ENCODE measurements at places on chromosomes 2 and 18.

- no peaks in the 10 kb centered on the region for H3K27me3 ChIP-seq
- no peak overlapping the region for H3K4me3 ChIP-seq
- no peaks in the 10 kb centered on the region for H3K36me3 ChIP-seq
Measured at GRCh38 chr18:56258178-56258577, 380.2 kb downstream of the TXNL1 start.

GRCh38 chr2:72062336-72062735 lies 85.3 kb downstream of the CYP26B1 start:
- no peak overlapping the region for H3K4me3 ChIP-seq
- no peaks in the 10 kb centered on the region for H3K36me3 ChIP-seq
- H3K27ac ChIP-seq: no peak overlapping the region
- H3K27me3 ChIP-seq: peaks cover 6% of the 10 kb centered on the region

DNA sequence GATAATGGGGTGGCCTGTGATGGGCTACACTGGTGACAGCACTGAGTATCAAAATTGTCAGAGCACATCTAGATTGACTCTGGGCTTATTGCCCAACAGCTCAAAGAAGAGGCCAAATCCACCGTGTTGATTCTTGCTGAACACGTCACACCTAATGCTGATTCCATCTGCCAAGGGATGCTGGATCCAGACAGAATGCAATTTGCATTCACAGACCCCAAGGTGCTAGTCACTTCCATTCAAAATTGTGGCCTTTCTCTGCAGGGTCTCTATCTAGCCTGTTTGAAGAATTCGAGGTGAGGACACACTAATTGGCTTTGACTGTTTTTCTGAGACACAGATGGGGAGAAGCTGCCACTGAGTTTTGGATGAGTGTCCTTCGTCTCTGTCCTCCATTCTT lies 13.5 kb upstream of the GPR39 start:
- no peak for DNase-seq
- no peak overlapping the region for H3K27ac ChIP-seq
- no peaks in the 10 kb centered on the region for H3K36me3 ChIP-seq
- no peak overlapping the region for H3K4me3 ChIP-seq
- H3K27me3 ChIP-seq: no peaks in the 10 kb centered on the region

DNA sequence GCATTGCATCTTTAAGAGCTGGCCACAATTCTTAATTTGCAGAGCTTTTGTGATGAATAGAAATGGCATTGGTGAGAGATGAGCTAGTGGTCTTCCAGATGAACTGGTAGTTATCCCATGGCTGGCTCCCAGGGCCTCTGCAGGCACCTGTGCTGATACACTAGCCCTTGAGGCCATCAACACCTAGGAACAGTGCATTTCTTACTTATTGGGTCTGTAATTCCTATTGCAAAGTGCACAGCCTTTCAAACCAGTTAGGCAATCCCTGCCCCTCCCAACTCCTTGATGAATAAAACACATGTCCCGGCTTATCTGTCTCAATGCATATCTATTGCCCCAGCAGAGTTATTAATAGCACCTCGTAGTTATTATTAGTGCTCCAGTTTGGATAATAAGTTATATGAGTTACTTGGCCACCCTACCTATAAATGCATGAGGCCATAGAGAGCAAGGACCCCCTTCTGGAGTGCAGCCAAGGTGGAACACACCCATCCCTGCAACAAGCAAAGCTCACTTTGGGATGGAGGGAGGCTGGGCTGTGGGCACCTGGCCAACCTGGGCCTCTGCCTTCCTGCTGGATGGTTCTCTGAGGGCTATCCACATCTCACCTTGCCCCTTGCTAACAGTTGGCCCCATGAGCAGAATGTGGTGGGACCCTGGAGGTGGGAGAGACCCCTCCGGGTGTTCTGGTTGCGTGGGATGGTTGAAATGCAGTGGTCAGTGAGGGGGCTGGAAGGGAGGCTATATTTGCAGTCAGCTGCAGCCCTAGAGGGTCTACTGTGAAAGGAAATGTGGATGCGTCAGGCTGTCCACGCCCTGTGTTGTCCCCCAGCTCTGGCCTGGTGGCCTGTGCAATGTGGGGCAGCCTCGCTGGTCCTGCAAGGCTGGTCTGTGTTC lies 455.9 kb upstream of the HS6ST1 start:
- no peak for DNase-seq
- no peaks in the 10 kb centered on the region for H3K27me3 ChIP-seq
- H3K36me3 ChIP-seq: no peaks in the 10 kb centered on the region
- no peak overlapping the region for H3K4me3 ChIP-seq
- no peaks in the 10 kb centered on the region for H3K4me1 ChIP-seq
- H3K27ac ChIP-seq: no peak overlapping the region

DNA sequence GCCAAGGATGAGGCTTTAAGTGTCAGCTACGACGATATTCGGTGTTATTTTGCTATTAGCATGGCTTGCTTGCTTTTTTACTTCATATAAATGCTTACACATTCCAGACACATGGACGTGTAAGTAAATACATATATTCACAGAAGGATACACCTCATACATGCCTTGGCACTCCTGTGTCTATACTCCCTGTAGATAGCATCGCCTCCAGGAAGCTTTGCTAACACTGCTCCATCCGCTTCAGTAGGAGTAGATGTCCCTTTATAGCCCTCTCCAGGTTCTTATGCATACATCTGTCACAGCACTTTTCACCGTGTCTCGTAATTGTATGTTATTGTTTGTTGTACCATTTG lies 27.5 kb upstream of the KCTD1 start:
- peak overlapping the region; percentile 63 for H3K4me3 ChIP-seq
- peaks cover 12% of the 10 kb centered on the region for H3K4me1 ChIP-seq
- H3K36me3 ChIP-seq: no peaks in the 10 kb centered on the region
- H3K27ac ChIP-seq: no peak overlapping the region
- DNase-seq: no peak
- peaks cover 47% of the 10 kb centered on the region for H3K27me3 ChIP-seq

DNA sequence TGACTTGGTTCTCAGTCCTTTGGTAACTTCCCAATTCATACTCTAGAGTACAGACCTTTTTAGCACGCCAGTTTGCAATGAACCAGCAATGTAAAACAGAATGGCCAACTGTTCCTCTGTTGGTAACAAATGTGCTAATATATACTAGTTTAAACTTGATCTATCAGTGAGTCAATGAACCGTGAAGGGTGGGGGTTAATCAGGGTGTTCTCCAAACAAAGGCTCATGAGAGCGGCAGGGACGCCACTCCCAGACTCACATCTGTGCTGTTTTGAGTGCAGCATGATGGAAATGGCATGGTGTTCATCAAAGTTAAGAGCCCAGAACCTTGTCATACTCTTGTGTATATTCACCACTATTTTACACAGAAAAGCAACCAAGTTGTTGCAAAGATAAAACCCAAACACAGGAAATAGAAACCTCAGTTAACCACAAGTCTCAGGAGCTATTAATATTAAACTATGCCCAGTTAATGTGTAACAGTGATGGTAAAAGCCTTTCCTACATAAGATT lies 70.3 kb downstream of the CERKL start:
- peaks cover 12% of the 10 kb centered on the region for H3K4me1 ChIP-seq
- no peaks in the 10 kb centered on the region for H3K27me3 ChIP-seq
- no peak overlapping the region for H3K4me3 ChIP-seq
- H3K27ac ChIP-seq: no peak overlapping the region

GRCh38 chr2:46547223-46548102 lies 68.1 kb downstream of the TMEM247 start:
- no peak for DNase-seq
- H3K27ac ChIP-seq: peak overlapping the region; percentile 22
- H3K4me1 ChIP-seq: peaks cover 67% of the 10 kb centered on the region
- no peaks in the 10 kb centered on the region for H3K27me3 ChIP-seq

GRCh38 chr2:210584834-210585233 lies 28.4 kb downstream of the CPS1 start:
- peaks cover 2% of the 10 kb centered on the region for H3K27me3 ChIP-seq
- H3K36me3 ChIP-seq: no peaks in the 10 kb centered on the region
- H3K4me3 ChIP-seq: no peak overlapping the region
- no peaks in the 10 kb centered on the region for H3K4me1 ChIP-seq
- H3K27ac ChIP-seq: no peak overlapping the region

DNA sequence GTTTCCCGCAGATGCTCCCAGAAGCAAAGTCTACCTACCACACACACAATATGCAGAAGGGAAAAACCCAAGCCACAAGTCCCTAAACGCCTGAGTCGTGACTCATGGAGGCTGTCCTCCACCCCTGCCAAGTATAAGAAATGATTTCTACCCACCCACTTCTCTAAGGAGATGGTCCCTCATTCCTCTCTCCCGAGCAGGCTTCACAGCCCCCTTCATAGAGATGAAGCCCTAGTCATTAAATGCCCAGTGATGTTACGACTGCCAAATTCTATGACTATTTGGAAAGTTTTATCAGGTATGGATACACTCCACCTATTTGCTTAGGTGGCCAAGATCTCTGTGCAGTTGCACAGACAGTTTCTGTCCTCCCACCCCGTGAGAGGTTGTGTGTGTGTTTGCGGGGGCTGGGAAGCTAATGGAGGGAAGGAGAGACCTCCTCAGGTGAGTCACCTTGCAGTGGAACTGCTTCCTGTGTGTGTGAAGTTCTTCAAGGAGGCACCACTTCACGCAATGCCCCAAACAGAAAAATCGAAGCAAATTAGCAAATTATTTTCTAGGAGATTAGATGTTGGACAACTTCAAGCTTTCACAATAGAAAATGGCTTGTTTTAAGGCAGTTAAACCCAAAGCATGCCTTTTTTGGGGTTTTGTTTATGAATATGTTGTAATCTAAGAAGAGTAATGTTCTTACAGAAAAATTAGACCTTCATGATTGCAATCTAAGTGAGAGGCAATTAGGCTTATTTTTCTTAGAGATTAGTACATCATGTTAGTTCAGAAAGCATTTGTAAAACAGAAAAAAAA lies 175.2 kb downstream of the TGIF1 start:
- H3K27ac ChIP-seq: peak overlapping the region; percentile 91
- H3K36me3 ChIP-seq: peaks cover 2% of the 10 kb centered on the region
- peak; percentile 66 for DNase-seq

DNA sequence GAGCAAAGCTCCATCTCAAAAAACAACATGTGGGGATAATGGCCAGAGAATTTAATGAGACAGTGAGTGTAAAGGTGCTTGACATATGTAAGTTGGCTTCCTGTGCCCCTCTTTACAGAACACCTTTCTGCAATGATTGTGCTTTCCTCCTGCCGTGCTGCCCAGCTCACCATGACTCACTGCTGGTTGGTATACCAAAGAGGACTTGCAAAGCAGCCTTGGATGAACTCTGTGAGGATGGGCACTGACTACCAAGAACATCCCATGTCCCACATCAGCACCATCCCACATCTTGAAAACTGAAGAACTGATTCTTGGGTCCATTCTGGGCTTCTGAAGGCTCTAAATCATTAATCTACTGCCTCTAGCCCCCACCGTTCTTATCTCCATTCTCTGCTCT lies 52.2 kb downstream of the NGEF start:
- no peak for DNase-seq
- peaks cover 5% of the 10 kb centered on the region for H3K27me3 ChIP-seq
- H3K27ac ChIP-seq: no peak overlapping the region
- peaks cover 5% of the 10 kb centered on the region for H3K4me1 ChIP-seq

GRCh38 chr18:80105369-80106167 lies 3.5 kb upstream of the ADNP2 start:
- peaks cover 29% of the 10 kb centered on the region for H3K4me1 ChIP-seq
- H3K27me3 ChIP-seq: no peaks in the 10 kb centered on the region
- no peak overlapping the region for H3K4me3 ChIP-seq
- H3K27ac ChIP-seq: no peak overlapping the region
- DNase-seq: no peak
- peaks cover 1% of the 10 kb centered on the region for H3K36me3 ChIP-seq

DNA sequence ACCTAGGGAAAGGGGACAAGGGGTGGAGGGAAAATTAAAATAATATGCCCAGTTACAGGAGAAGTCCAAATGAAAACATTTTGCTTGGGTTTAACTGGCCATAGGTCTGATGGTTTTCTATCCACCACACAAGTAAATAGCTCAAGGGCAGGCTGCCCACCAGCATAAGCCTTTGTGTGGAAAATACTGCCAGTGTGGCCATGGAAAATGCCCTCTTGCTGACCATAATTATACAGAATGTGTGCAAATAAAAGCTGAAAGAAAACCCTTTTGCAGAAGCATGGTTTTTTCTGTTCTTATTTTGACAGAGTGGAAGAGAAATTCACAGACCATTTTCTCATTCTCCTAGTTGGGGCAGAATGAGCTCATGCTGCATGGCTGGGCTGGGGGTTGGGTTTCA lies 111.3 kb upstream of the SIX2 start:
- no peak overlapping the region for H3K4me3 ChIP-seq
- DNase-seq: no peak
- H3K36me3 ChIP-seq: no peaks in the 10 kb centered on the region
- H3K27me3 ChIP-seq: no peaks in the 10 kb centered on the region

DNA sequence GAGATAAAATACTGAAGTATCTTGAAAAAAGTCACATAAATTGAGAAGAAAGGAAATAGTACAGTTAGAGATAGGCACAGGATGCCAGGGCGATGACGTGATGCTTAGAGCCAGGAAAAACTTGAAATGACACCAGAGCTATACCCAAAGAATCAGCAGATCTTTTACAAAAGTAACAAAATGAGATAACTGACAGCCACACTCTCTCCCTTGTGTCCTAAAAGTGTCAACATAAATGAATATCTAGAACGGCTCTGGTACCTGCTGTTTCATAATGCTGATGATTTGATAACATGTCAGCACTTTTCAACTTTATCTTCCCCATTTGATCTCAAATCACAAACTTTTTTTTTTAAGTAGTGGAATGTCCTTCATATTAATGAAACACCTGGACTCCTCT lies 45.6 kb upstream of the ZC3H15 start:
- no peaks in the 10 kb centered on the region for H3K27me3 ChIP-seq
- no peak overlapping the region for H3K27ac ChIP-seq
- peaks cover 17% of the 10 kb centered on the region for H3K36me3 ChIP-seq
- DNase-seq: no peak
- H3K4me3 ChIP-seq: no peak overlapping the region
- no peaks in the 10 kb centered on the region for H3K4me1 ChIP-seq
